ENCODE measurements at places on chromosomes 7 and 10.

DNA sequence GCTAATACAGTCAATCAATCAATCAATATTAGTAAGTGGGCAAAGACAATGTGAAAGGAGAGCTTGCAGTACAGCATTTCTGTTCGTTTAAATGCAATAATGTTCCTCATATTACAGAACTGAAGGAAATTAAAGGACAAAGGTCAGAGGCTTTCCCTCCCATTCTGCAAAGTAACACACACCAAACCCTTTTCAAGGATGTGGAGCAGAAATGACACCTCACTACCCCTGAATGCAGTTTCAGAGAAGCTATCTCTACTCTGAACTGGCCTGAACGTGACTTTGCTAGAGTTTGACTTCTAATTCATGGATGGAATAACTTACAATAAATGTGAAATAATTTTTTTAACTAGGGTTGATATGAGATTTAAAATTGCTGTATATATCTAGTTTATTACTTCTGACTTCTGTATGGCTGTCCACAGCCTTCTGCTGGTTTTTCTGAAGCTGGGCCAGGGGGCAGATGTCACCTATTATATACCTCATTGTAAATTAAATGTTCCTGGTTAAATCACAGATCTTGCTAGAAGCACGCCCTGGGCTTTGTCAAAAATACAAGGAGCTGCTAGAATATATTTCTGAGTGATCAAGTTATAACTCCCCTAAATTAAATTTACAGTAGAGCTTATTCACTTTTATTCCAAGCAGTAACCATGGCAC lies 156.9 kb upstream of the C7orf33 start:
- DNase-seq, result no peak

DNA sequence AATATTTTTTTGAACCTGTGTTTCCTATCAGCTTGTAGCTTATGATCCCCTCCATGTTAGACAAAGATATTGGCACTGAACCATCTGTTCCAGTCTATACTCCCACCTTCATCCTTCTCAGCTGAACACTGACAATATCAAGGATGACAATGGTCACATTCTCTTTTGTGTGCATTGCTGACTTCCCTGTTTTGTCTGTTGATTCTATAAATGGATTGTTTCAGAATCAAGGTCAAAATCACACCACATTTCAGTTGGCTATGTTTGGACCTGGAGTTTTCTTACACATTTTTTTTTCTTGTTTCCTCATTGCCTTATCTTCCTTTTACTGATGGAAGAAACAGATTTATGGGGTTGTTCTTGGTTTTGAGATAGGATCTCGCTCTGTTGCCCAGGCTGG lies 11.3 kb upstream of the SMURF1 start:
- DNase-seq, result no peak

DNA sequence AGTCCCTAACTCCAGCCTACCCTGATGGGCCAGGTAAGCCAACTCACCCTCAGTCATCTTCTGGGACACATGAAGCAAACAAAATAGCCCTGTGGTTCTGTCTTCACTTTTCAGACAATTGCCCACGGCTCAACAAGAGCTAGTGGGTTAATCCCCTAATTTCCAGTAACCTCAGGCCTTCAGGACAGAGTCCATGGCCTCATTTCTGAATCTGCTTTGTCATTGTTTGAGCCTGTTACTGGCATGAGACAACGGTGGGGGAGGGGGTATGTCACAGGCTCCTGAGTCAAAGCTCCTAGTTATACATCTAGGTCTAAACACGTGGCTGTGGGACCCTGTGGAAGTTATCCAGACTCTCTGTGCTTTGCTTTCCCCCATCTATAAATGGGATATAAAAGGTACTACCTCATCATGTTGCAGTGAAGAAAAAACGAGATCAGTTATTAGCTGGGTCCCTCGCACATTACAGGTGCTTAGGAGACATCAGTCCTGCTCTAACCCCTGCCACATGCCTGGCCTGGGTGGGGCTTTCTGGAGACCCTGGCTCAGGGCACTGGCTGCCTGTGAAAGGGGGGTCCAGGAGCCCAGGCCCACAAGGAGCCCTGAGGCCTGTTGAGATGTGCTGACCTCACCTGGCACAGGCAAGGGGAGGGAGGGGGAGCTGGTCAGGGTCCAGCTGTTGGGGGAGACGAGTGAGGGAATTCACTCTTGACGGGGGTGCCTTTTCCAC lies 16.5 kb downstream of the MAT1A start:
- DNase-seq, result no peak

DNA sequence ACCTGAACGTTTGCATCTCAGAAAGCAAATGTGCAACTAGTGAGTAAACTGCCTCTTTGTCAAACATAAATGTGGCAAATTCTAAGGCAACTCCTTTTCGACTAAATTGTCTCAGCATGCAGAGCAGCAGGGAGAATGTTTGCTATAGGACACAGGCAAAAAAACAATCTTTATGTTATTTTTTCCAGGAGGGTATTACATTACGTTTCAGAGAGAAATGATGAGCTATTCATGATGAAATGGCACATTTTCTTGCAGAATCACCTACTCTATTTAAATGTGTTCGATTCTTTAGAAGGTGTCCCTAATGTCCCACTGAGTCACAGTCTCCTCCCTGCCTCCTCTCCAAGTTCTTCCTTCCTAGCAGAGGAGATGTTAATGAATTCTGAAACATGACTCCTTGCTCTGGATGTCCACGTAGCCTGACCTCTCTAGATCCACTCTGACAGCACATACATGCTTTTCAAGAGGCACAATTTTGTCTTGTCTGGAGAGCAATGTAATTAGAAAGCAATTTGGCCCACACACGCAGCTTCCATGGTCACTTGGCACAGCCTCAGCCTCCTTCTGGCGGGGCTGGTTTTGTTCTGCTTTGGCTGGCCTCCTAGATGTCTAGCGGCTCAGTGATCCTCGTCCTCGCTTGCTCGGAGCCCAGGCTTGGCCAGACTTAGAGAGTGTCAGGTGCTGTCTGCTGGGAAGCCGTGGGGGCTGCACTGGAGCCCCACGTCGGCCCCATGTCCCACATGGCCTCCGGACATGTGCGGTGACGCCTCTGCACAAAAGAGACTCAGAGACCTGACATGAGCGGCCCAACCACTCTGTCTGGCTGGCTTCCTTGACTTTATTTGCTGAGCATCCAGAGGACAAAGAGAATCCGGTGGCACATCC lies 125.7 kb upstream of the ZNF438 start:
- DNase-seq, result no peak

- no peak for DNase-seq
These were observed 109.3 kb downstream of the SORBS1 start for GRCh38 chr10:95451568-95452524.
